Activated CD4-positive, alpha-beta T cell treated with anti-CD3 and anti-CD28 coated beads for 36 hours (primary cell): ENCODE measurements at places on chromosomes 7 and 10.

DNA sequence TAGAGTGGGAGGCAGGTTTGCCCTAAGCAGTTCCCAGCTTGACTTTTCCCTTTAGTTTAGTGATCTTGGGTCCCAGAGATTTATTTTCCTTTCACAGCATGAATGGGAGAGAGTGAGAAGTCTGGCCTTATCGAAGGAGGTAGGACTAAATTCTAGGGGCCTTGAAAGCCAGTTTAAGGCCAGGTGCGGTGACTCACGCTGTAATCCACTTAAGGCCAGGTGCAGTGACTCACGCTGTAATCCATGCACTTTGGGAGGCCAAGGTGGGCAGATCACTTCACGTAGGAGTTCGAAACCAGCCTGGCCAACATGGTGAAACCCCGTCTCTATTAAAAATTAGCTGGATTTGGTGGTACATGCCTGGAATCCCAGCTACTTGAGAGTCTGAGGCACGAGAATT is 392.2 kb downstream of the ACTR3B start:
- no peak for DNase-seq

- DNase-seq: peak; percentile 23
These were observed 154.3 kb downstream of the ELAPOR2 start for GRCh38 chr7:86904949-86905834.

- peak; percentile 73 for DNase-seq
These were observed at the start of gene AGAP3 for GRCh38 chr7:151085691-151086620. Gene AGAP3 (plus strand): TSS chr7:151086475. CDS start chr7:151086742, 267 bp downstream.

- no peak for DNase-seq
These were observed 40.6 kb upstream of the ABCA13 start for GRCh38 chr7:48130658-48131108.

DNA sequence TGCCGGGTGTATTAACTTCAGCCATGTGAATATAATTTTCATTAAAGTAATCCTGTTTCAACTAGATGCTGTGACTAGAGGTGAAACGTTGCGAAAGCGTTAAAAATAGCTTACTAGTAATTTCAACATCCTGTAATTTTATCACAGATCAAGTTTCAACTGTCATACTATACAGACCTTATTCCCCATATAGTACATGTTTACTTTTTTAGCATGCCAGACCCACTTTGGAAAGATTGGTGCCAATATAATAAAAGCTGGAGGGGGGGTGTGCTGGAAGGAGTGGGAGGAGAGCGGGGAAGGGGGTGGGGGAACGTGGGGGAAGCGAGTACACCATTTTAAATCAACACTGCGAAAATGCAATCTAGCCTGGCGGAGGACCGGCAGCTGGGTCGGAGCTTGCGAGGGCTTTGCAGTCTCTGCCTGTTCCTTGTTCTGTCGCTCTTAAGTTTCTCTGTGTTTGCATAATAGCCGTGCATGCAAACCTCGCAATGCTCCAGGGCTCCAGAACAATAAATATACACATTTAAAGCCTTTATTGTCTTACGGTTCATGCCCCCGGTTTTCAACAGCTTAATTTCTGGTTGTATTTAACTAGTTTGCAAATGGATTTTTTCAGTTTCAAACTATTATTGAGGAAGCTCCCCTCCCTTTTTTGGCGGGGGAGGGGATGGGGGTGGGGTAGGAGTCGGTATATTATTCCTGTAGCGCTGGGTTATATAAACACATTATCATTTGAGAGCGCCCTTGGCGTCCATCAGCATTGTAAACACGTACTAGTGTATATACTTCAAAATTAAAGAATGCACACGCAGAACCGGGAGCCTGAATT is 1.3 kb upstream of the ARID5B start:
- peak; percentile 78 for DNase-seq

GRCh38 chr10:61049386-61049785 is 105.4 kb upstream of the RHOBTB1 start:
- no peak for DNase-seq

DNA sequence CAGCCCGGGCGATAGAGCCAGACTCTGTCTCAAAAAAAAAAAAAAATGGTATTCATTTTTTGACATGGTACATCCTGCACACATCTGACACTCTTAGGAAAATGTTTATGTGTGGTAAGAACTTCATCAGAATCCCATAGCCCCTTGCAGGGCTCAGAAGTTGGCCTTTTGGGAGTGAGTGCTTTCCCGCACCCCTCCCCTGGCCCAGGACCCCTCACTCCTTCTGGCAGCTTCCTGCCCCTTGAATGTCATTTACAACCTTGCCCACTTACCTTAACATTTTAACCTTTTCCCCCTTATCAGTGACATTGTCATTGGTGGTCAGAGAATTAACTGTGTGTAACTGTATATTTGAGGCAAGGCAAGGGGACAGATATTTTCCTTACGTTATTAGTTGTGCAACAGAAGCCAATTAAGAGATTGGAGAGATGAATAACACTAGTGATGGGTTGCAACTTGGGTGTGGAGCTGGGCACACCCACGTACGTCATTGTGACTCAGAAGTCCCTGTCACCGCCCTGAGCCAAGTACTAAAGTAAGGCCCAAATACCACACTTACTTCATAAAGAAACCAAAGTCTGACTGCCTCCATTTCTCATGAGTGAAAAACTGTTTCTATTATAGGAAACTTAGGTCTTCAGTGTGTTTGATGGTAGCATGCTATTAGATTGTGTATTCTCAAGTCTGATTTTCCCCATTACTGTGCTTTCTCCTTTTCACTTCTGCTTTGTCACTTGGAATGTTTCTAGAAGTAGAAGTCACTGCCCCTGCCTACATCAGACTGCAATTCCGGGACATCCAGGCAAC is 31.6 kb downstream of the OGDH start:
- peak; percentile 90 for DNase-seq

DNA sequence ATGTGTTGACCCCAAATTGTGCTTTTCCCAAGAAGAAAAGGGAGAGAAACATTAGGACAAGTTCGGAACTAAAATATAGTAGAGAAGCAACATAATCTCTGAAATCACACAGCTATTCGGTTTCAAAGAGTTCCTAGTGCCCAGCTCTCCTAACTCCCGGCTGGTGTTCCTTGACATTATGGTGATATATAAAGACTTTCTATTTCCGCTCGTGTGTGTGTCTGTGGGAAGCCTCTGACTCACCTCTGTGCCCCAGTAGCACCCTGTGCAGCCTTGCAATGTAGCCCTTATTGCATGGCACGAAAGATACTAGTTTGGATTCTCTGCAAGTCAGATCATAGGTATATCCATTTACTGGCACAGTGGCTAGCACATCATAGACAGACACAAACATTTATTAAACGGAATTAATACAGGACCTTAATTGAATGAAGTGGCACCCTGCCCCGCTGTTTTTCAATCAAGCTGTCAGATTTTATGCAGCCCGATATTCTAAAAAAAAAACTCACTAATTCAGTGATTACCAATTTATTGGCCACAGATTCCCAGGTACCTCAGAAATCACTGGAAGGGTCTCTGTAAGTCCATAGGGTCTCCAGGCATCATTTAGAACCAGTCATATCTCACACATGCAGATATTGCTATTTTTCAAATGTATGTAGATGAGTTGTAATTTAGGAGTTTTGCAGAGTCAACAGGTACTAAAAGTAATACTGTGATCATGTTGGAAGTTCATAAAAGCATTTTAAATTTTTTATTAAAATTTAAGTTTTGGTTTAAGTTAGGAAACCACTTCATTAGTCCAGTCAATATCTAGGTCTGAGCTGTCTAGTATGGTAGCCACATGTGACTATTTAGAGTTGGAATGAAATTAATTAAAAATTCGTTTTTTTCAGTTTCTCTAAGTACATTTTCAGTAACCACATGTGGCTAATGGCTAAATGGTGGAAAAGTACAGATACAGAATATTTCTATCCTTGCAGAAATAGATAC is 43.3 kb downstream of the SFTPD start:
- peak; percentile 35 for DNase-seq

DNA sequence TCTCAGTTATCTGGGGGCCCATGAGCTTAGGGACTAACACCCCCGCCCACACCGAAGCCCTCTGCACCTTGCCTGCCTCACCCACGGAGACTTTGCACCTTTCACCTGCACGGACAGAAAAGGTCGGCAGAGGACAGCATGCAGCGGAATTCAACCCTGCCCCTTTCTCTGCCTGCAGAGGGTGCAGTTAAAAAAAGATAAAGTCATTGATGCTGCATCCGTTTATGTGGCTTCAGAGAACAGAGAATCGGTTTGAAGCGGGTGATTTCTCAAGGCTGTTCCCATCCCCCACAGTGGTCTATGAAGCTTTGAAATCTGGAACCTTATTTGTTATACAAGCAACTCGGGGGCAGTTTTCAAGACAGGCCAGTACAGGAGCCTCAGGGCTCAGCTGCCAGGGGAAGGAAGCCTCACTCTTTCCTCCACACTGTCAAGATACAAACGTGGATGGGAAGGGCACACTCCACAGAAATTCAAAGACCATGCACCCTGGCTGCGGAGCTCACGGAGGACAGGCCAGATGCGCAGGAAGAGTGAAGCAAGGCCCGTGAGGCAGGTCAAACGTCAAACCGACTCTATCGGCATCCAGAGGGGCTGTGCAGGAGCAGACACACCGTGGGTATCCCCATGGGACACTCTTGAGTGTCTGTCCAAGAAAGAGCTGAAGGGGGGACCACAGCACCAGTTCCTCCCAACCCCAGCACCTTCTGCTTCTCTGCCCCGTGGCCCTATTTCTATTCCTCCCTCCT is 66.3 kb downstream of the INSIG1 start:
- no peak for DNase-seq

GRCh38 chr10:58956926-58957325 is 219.5 kb upstream of the PHYHIPL start:
- DNase-seq: no peak

DNA sequence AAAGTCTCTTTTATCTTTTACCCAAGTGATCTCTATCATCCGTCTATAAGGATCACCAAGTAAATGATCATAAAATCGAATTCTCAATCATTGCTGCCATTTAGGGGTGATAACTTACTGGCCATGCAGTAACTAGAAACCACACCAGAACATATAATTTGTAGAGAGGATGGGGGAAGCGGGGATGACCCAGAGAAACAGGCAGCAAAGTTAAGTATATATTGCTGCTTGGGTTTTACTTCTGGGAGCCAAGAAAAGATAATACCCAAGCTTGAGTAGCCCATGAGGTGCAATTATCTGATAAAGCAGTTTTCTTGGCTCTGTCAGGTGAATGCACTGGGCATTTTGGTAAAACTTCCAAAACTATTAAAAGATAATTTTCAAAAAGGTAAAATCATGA is 18.9 kb downstream of the EXOC6 start:
- no peak for DNase-seq

DNA sequence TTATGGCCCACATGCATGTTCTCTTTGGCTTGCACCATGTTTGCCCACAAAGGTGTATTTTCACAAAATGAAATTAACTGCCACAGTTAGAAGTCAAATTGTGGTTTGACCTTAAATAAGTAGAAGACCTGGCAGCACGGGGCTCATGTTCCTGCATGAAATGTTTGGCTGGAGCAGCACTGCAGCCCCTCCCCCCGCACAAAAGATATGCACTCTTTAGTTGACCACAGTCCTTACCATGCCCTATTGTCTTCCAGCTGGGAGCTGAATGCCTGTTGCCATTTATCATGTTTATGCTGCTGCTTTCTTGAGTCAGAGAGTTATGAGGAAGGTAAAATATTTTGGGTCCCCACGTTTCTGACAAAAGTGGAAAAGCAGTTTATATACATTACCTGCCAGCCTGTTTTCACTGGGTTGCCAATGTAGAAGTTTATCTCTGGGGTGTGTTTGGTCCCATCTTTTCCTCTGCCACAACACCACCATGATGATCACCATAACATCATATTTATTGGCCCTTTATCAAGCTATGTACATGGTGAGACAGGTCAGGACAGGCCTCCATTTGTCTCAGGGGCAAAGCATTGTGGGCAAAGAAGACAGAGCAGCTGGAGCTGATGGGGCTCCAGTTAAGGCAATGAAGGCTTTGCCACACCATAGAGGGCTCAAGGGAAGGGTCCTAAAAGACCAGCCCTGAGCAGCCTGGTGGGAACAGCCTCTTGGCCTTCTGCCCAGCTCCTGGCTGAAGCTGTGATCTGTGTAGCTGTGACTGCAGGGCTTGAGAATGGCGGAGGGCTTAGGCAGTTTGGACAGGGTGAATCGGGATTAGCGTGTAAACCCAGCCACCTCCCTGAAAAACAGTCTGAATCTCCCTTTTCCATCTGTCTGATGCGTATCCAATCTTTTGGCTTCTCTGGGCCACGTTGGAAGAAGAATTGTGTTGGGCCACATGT is 5.4 kb downstream of the PRF1 start:
- DNase-seq: no peak

DNA sequence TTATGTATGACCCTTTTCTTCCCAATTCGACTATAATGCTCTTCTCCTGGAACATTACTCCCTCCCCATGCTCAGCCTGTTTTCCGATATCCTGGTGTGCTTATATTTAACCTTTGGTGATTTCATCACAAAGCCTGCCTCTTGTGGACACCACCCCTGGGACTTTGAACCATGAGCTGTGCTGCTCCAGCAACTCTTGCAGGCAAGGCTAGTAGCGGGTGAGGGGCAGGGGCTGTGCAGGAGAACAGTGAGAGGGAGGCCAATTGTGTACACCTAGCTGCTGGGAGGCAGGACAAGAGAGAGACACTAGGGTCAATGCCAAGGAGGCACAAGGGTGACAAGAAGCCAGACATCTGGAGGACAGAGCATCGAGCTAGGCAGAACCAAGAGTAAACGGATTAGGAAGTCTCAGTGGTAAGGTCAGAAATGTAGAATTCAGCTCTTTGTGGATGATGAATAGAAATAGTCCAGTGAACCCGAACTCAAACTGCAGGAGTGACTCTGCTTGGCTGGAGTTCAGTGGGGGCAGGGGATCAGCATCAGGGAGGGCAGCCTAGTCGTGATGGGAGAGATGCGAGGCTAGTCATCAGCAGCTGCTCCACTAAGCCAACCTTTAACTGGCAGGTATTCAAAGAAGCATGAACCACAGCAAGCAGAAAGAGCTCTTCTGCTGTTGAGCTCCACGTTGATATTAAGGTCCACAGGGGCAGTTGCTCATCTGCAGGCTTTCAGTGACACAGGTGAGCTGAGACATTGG is 31.0 kb upstream of the MKI67 start:
- DNase-seq: no peak

DNA sequence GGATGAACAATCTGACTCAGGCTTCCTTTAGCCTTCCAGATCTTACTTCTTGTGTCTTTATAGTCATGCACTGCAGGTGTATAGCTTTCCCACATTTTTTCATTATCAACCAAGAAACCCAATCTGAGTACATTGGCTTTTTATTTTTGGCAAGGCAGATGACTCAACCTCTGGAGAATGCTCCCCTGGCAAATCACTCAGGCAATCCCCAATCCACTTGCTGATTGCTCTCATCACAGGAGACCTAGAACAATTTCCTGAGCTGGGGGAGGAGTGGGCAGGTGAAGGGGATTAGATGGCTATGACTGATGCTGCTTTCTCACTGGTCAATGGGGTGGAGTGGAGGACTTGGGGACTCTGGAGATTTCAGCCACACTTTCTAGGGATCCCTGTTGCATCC is 134.4 kb downstream of the SLC16A9 start:
- DNase-seq: no peak
